ENCODE measurements at places on chromosomes 13 and 19.

DNA sequence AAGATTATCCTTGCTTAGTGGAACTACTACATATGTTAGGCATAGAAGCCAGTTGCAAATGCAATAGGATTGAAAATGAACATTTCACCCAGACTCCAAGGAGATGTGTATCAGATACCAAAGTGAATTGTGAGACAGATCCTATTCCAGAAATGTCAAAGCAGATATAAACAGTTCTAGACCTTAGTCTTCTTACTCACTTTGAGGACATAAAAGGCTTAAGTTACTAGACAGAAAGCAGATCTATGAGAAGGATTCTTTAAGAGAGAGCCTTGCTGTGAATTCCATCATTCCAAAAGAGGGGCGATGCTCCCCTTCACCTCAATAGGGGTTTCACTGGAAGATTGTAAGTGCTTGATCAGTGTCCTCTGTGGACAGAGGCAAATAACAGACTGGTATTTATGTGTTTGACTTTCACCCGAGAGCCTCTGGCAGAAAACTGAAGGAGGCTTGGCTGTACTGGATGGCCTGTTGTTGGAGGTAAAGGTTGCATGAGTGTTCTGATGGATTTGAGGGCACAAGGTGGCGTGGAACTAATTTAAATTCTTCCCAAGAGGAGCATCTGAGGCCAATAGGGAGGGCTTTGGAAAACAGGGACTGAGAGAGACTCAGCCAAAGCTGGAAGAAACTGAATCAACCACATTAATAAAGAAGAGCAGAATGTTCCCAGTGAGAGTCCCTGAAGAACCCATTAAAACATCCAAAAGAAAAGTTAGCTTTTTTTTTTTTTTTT lies 194.8 kb downstream of the DCLK1 start:
- no peak for DNase-seq

GRCh38 chr13:41026788-41027187 lies 7.7 kb upstream of the ELF1 start:
- DNase-seq: no peak

DNA sequence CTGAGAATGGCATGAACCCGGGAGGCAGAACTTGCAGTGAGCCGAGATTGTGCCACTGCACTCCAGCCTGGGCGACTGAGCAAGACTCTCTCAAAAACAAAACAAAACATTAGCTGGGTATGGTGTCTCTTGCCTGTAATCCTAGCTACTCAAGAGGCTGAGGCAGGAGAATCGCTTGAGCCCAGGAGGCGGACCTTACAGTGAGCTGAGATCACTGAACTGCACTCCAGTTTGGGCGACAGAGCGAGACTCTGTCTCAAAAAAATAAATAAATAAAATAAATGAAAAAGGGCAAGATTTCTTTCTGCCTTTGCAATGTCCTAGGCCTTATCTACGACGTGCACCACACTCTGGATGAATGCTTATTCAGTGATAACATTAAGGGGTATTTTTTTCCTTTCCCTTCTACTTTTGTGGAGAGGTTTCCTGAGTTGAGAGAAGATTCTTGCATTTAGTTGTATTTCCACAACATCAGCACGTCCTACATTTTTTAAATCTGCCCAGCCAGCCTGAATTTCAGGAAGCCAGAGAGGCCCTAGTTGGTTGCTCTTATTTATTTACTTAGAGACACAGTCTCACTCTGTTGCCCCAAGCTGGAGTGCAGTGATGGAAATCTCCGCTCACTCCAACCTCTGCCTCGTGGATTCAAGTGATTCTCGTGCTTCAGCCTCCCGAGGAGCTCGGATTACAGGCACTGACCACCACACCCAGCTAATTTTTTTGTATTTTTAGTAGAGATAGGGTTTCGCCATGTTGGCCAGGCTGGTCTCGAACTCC lies 26.1 kb upstream of the OR1M1 start:
- DNase-seq: no peak

DNA sequence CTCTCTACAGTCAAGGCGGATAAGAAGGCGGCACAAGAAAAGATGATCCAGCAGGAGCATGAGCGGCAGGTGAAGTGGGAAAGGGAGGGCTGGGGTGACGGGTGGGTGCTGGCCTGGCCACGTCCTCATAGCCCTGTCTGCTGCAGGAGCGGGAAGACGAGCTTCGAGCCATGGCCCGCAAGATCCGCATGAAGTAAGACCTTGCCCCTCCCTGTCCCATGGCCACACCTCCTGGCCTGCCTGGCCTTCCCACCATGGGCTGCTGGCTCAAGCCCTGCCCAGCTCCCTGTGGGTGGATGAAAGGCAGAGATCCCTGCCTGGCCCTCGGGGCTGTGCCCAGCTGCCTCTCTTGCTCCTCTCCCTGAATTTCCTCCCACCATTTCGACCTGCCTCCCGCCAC lies 7.2 kb downstream of the ZNF296 start:
- DNase-seq: no peak

- no peak for DNase-seq
Observed at GRCh38 chr13:74452881-74453280, 318.7 kb upstream of the KLF12 start.

GRCh38 chr13:114132419-114133121 lies at the start of gene RASA3:
TSS of gene RASA3 (minus strand) at chr13:114132623. CDS start at chr13:114132489, 134 bp downstream.
- DNase-seq: peak; percentile 64

- no peak for DNase-seq
Observed at GRCh38 chr13:27605610-27606200, 14.6 kb downstream of the LNX2 start.
